ENCODE measurements at places on chromosomes 7 and 10.

DNA sequence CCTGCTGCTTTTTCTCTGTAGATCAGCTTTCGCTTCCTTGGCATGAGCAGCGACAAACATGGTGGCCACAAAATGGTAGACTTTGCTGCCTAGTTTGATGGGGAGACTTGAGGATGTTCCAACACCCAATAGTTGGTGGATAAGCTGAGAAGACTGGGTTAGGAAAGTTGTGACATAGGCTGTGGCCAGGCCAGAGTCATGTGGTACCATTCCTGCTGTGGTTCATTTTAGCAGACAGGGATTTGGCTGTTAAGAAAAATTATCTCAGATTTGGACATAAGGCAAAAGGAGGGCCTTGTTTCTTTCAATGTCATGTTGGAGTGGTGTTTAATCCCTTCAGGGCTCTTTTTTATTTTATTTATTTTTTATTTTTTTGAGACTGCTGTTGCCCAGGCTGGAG lies 26.6 kb upstream of the FAM180A start:
- DNase-seq = no peak

- DNase-seq = no peak
Observed at GRCh38 chr10:1094112-1095057, 38.2 kb downstream of the WDR37 start.

DNA sequence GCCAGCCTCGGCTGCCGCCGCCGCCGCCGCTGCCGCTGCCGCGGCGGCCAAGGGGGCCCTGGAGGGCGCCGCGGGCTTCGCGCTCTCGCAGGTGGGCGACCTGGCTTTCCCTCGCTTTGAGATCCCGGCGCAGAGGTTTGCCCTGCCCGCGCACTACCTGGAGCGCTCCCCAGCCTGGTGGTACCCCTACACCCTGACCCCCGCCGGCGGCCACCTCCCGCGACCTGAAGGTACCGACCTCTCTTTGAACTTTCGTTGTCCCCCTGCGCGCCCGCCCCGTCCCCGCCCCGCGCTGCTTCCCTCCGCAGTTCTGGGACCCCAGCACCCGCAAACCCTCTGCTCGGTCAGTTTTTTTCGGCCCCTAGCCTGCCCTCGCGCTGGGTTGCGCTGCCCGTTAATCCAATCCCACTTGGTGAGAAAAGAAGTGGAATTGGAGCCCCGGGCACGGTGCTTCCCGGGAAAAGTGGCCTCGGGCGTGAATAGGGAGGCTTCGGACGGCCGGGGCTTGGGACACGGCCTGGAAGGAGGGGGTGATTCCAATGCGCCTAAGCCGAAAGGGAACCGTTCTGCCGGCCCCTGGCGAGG lies 543 bp downstream of the HMX3 start:
- DNase-seq = no peak

DNA sequence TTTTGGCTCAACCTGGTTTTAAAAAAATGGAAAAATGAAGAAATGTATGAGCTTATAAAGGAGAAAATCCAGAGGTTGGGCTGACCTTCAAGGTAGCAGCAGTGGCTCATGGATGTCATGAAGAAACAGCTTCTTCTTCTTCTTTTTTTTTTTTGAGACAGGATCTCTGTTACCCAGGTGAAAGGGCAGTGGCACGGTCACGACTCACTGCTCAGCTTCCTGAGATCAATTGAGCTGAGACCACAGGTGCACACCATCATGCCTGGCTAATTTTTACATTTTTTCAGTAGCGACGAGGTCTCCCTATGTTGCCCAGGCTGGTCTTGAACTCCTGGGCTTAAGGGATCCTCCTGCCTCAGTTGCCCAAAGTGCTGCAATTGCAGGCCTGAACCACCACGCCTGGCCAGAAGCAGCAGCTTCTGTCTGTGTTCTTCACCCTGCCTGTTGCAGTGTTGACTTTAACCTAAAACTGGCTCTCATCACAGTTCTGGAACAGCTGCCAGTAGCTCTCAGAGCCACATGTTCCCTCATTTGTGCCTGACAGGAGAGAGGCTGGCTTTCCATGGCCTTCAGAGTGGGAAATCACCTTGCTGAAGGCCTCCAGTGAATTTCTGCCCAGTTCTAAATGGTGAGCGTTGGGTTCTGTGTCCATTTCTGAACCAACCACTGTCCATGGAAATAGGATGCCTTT lies 117.7 kb downstream of the PFKFB3 start:
- no peak for DNase-seq

GRCh38 chr7:47375121-47375938 lies 206.6 kb downstream of the TNS3 start:
- DNase-seq = no peak
